MM.1S (cell line): ENCODE measurements at places on chromosomes 3 and 15.
A peak's percentile ranks its signal among the peaks of the same experiment; 100 is the strongest.

DNA sequence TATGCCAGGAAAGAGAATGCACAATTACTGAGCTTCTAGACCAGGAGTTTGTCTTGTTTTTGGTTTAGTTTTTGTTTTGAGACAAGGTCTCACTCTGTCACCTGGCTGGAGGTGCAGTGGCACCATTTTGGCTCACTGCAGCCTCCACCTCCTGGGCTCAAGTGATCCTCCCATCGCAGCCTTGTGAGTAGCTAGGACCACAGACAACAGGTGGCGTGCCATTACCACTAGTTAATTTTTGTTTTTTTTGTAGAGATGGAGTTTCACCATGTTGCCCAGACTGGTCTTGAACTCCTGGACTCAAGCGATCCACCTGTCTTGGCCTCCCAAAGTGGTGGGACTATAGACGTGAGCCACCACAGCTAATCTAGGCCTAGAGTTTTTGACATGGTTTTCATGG, 104.4 kb upstream of the CCDC54 start:
- H3K4me3 ChIP-seq, result no peak overlapping the region
- no peaks in the 10 kb centered on the region for H3K36me3 ChIP-seq
- no peaks in the 10 kb centered on the region for H3K4me1 ChIP-seq
- DNase-seq, result no peak

DNA sequence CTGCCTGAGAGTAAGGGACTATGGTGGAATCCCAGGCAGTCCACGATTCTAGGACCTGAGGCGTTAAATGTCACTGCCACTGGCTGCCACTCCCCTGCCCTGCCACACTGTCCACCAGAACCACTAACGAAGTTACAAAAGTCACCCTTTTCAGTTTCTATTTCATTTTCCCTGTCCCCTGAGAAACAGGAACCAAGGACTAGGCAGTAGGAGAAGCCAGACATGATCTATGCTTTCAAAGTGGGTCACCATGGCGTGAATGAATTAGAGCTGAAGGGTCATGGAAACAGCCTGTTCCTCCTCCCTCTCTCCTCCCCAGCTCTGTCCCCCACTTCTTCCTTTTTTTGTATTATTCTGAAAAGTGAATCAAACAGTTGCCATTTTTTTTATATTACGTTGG, 9.1 kb upstream of the ADPRH start:
- DNase-seq, result peak; percentile 10
- H3K27ac ChIP-seq, result no peak overlapping the region
- no peaks in the 10 kb centered on the region for H3K27me3 ChIP-seq
- 0 out of 2 replicates have a peak, but pooled peaks cover 7% of the 10 kb centered on the region for H3K4me1 ChIP-seq
- no peaks in the 10 kb centered on the region for H3K36me3 ChIP-seq

- H3K27me3 ChIP-seq, result no peaks in the 10 kb centered on the region
- H3K4me1 ChIP-seq, result peaks cover 24% of the 10 kb centered on the region
- peak overlapping the region; percentile 87 for H3K27ac ChIP-seq
- DNase-seq, result peak; percentile 27
- peak overlapping the region; percentile 99 for H3K4me3 ChIP-seq
- peaks cover 3% of the 10 kb centered on the region; the same call in 1 of the 2 replicates for H3K36me3 ChIP-seq
Observed at GRCh38 chr15:30990446-30991254, 778 bp downstream of the MTMR10 start.

GRCh38 chr3:45640724-45641361, 46.3 kb downstream of the LIMD1 start:
- peaks cover 10% of the 10 kb centered on the region for H3K36me3 ChIP-seq
- peaks cover 14% of the 10 kb centered on the region; the same call in 1 of the 2 replicates for H3K4me1 ChIP-seq
- no peak overlapping the region for H3K4me3 ChIP-seq

DNA sequence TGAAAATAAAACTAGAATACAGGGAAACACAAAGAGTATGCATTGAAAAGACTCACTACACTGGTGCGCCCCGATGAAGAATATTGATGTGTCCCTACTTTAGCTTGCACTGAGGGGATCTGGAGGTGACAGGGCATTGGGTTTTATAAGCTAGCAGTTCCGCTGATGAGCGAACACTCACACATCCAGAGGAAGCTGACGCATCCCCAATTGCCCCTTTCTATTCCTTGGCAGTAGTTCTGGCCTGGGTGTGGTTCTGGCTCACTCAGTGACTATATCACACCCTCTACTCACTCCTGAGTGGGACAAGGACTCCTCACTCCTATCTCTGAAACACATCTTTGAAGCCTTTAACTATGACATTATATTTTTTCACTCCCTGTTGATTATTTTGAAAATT, 71.0 kb downstream of the B3GNT5 start:
- H3K27me3 ChIP-seq, result no peaks in the 10 kb centered on the region
- no peak overlapping the region for H3K27ac ChIP-seq
- H3K4me3 ChIP-seq, result no peak overlapping the region
- H3K4me1 ChIP-seq, result peaks cover 9% of the 10 kb centered on the region; the same call in 1 of the 2 replicates
- H3K36me3 ChIP-seq, result no peaks in the 10 kb centered on the region

DNA sequence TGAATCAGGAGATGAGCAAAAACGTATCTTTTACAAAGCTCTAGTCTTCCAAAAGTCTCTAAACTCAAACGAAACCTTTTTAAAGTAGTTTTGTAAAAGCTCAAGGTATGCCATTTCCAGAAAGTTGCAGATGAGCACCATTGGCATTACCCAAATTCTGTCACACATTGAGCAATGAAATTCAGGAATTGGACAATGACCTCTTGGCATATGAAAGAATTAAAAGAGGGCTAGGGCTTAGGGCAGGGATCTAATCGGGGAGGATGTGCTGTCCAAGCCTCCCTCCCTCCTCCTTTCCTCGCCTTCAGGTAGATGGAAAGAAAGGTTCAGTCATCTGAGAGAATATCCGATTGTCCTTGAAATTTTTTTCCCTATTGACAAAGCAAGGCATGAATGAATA, 133.1 kb upstream of the CPNE4 start:
- no peaks in the 10 kb centered on the region for H3K4me1 ChIP-seq
- no peaks in the 10 kb centered on the region for H3K36me3 ChIP-seq
- no peak overlapping the region for H3K27ac ChIP-seq
- no peaks in the 10 kb centered on the region for H3K27me3 ChIP-seq

DNA sequence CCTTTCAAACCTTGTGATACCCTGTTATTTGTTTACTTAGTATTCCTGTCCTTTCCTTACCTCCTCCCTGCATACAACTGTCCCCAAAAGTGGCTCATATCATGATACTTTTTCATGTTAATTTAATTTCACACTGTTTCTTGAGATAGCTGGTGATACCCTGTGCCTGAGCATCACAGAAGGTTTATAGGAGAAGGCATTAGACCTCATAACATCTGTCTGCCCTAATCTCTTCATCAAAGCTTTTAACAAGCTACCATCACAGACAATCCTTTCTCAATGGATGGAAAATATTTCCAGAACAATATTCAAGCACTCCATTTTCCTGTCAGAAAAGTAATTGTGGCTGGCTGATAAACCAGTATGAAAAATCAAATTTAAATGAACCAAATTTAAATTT, 81.6 kb downstream of the SSR3 start:
- H3K36me3 ChIP-seq, result no peaks in the 10 kb centered on the region
- no peaks in the 10 kb centered on the region for H3K27me3 ChIP-seq
- no peak for DNase-seq
- no peak overlapping the region for H3K27ac ChIP-seq

GRCh38 chr3:130686833-130687232, 59.8 kb downstream of the PIK3R4 start:
- H3K4me3 ChIP-seq, result no peak overlapping the region
- no peaks in the 10 kb centered on the region; the same call in 1 of the 2 replicates for H3K36me3 ChIP-seq
- no peaks in the 10 kb centered on the region for H3K4me1 ChIP-seq
- no peaks in the 10 kb centered on the region for H3K27me3 ChIP-seq
- H3K27ac ChIP-seq, result no peak overlapping the region

GRCh38 chr3:100226712-100227429, 33.9 kb upstream of the TBC1D23 start:
- no peak overlapping the region for H3K4me3 ChIP-seq
- DNase-seq, result no peak
- no peak overlapping the region for H3K27ac ChIP-seq
- no peaks in the 10 kb centered on the region for H3K36me3 ChIP-seq

DNA sequence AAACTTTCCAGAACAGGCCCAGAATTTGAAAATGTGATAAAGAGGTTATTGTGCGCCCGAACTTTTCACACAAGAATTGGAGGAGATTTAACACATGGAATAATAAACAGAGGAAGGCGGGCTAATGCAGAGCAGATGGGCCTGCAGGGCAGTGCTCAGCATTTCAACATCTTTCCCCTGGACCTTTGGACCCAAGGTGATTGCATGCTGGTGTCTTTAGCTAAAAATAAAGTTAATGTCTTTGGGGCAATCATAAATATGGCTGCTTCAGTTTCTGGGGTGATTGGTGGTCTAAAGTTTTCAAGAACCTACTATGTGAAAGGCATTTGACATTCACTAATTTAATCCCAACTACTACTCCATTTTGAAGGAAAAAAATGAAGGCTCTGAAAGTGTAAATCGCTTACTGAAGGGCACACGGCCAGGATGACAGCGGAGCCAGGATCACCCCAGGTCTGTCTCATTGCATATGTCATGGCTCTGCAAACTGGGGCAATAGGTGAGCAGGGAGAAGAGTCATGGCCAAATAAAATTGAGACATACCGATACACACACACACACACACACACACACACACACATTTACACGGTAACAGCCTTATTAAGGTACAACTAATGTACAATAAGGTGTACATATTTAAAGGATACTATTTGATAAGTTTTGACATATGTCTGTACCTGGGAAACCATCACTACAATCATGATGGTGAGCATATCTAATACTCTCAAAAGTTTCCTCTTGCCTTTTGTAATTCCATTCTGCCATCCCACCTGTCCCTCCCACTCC, 243.1 kb upstream of the LRRFIP2 start:
- H3K4me3 ChIP-seq, result no peak overlapping the region
- no peak for DNase-seq
- peaks cover 2% of the 10 kb centered on the region; the same call in 1 of the 2 replicates for H3K36me3 ChIP-seq
- no peaks in the 10 kb centered on the region for H3K4me1 ChIP-seq
- H3K27me3 ChIP-seq, result no peaks in the 10 kb centered on the region

DNA sequence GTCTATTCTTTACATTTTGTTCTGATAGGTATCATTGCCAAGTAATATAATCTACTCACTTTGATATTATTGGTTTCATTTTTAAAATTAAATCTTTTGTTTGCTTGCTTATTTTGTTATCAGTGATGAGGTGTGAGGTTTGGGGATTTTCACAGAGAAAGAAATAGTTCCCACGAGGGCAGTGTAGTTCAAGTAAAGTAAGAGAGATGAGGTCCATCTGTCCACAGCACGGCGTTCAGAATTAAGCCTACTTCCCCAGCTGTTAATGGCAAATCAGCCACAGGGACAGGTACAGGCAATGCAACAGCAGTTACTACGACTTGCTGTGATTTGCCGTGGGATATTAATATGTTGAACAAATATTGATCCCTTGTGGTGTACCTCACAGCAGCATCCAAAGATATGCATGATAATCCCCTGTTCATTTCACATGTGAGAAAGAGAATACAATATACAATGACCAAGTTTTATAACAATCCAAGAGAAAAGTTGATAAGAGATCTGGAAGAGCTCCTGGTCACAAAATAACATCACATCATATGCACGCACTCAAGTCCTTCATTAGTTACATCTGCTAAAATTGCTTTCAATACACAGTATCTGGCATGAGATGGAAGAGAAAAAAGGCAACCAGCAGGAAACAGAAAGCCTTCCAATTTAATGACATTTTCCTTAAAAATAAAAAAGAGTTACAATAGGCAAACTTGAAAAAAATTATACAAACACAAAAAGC, 131.6 kb downstream of the TUSC7 start:
- H3K27me3 ChIP-seq, result no peaks in the 10 kb centered on the region
- no peaks in the 10 kb centered on the region for H3K4me1 ChIP-seq
- no peaks in the 10 kb centered on the region for H3K36me3 ChIP-seq
- no peak for DNase-seq

DNA sequence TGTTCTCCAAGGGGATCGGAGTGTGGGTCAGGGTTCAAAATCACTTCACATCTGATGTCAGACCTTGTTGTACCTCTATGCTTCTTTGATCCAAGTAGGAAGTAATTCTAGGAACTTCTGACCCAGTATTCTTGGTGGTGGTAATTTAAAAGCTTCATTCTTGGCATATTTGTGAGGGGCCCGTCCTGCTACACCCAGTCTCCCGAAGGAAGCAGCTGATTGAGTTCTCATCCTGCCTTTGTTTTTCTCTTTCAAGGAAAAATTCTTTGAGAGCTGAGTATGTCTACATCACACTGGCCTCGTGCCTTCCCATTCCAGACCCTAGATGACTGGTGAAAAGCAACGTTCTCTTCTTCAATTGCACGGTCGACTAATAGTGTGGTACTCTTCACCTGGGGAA, 234.4 kb upstream of the TPRG1 start:
- no peak overlapping the region for H3K4me3 ChIP-seq
- no peak for DNase-seq
- no peaks in the 10 kb centered on the region for H3K4me1 ChIP-seq
- H3K27ac ChIP-seq, result no peak overlapping the region
- H3K36me3 ChIP-seq, result no peaks in the 10 kb centered on the region
- H3K27me3 ChIP-seq, result no peaks in the 10 kb centered on the region
